ENCODE measurements at places on chromosomes 1 and 21.

- no peak for DNase-seq
Observed at GRCh38 chr21:42112238-42112637, 41.1 kb downstream of the UMODL1 start.

DNA sequence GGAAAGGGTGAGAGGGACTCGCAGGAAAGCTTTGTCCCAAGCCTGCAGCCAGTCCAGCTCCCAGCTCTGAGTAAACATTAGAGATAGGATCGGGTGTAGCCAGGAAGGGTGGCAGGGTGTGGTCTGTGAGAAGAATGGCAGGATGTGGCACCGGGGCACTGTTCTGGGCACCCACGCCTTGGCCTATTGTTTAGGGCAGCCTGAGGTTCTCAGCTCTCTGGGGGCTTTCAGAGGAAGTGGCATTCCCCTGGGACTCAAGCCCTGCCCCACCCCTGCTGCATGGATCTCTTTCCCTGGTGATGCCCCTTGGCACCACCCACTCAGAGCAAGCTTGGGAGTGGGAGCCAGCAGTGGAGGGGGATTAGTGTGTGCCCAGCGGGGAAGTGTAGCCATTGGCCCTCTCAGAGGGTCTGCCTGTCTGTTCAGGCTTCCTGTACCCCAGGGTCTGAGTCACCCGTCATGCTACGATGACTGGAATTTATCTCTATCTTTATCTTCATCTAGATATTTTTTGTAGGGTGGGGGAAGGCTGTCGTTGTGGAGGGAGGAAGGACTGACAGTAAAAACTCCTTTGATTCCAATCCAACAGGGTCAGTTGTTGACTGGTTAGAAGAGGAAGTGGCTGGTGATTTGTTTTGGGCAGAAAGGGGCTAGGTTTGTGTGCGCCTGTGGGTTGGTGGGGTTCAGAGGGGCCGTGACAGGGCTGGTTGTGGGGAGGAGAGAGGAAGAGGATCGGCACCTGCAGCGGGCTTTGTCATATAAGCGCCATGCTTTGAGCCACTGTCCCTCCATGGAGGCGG, 31.6 kb downstream of the SOX13 start:
- peak; percentile 38 for DNase-seq

DNA sequence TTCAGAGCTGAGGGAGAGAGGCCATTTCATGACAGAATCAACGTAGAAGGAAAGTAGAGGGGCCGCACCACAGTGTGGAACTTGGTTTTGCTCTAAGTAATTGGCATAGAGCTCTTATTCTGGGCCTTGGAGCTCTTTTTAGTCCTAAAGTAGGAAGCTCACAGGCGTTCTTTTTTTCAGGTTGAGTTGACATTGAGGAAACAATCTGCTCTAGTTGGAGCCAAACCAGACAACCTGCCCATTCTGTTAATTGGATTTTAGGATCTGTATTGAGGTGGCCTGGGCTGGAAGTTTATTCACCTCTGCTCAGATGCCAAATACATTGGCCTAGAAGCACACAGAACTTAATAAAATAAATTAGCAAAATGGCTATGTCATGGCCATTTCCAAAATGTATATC, 1093.9 kb downstream of the ADGRL2 start:
- no peak for DNase-seq

DNA sequence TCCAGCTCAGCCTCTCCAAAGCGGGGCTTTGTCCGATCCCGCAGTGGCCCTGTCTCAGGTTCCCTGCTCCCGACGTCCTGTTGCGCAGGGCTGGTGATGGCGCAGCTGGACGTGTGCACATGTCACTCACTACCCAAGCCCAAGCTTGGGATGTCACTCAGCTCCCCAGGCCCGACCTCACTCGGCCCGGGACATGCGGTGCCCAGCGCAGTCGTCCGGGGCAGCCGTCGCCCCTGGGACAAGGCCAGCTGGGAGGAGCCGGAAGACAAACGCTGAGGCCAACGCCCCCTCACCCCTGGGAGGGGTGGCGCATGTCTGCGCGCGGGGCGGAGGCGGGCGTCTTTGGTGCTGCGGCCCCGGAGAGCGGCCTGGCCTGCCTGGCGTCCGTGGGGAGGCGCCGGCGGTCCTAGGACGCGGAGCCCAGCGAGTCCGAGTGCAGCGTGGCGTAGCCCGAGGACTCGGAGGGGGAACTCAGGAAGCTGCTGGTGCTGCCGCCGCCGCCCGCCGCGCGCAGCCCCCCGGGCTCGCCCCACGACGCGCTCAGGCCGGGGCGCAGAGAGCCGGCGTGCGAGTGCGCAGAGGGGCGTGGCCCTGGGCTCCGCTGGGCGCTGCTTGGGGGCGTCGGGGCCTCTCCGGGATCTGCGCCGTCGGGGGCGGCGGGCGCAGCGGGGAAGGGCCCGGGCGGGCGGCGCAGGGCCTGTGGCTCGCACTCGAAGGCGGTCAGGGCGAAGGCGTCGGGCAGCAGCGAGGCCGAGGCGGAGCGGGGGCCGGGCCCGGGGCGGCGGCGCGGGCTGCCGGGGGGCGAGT, 5.2 kb downstream of the HES3 start:
- no peak for DNase-seq

GRCh38 chr1:151047591-151047924, at the start of gene C1orf56:
TSS of gene C1orf56 (plus strand) at chr1:151047751. CDS start at chr1:151047848, 97 bp downstream.
- DNase-seq, result peak; percentile 74

GRCh38 chr1:99727575-99728185, 38.8 kb downstream of the FRRS1 start:
- peak; percentile 94 for DNase-seq

DNA sequence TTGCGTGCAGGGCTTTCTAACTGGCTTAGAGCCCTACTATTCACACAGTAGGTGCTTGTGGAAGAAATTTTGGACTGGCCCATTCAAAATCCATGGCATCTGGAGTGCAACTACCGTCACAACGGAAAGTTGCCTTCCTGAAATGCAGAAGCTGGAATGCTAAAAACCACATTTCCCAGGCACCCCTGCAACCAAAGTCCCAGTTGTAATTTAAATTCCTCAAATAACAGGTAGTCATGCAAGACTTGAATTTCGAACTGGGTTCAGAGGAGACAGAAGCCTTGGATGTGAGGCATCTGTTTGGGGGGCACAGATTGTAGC, 186.7 kb downstream of the TOMM20 start:
- DNase-seq, result peak; percentile 50

DNA sequence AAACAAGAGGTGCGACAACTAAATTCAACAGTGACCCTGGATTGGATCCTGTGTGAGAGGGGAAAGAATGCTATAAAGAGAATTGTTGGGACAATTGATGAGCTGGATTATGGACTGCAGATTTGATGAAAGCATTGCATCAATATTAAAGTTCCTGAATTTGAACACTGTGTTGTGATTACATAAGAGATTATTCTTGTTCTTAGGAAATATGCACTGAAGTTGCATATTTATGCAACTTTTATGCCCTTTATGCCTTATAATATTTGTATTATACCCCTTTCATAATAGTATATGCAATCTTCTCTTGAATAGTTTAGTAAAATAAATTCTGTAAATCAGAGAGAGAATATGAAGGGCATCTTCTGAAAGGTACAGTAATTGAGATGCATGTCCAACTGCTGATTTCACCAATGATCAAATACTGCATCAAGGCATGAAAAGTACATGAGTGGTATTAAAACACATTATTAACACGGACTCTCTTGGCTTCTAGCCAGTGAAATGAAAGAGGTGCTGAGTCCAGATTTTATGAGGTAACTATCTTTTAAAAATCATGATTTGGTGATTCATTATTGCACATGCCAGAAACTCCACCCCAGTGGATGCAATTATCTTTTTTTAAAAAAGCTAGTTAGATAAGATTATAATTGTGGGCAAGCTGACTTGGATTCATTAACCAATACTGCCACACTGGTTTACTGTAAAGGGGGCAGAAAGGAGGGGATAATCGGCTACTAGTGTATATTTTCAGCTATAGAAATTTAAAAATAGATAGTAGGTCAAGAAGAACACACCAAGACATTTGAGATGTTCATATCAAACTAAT, 19.9 kb upstream of the LPAR3 start:
- DNase-seq, result no peak

DNA sequence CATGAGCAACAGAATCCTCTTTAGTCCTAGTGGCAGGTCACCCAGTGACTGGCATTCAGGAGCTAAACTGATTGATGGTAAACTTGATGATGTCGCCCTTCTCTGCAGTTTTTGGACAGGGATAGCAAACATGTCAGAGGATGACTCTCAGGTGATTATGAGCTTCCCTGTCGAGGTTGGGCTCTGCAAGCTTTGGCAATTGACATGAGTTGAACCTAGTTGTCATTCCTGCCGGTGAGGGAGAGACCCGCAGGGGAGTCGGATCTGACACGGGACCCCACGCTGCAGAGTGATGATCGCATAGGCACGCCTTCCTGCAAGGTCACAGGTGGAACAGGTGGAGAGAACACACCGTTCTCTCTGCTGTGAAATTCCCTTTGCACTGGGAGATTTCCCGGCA, 438.0 kb upstream of the VAMP3 start:
- DNase-seq, result no peak

DNA sequence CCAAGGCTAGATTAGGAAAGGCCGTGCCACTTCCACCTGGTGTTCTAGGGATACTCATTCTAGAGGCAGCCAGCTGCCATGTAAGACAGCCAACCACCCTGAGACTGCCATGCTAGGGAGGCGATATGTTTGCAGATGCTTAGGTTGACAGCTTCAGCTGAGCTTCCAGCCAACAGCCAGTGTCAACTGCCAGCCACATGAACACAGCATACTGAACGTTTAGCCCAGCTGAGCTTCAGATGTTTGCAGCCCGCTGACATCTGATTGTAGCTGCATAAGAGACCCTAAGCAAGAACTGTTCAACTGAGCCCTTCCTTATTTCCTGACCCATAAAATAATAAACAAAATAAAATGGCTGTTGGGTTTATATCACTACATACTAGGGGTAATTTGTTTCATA, 5.0 kb upstream of the KCNC4 start:
- no peak for DNase-seq

DNA sequence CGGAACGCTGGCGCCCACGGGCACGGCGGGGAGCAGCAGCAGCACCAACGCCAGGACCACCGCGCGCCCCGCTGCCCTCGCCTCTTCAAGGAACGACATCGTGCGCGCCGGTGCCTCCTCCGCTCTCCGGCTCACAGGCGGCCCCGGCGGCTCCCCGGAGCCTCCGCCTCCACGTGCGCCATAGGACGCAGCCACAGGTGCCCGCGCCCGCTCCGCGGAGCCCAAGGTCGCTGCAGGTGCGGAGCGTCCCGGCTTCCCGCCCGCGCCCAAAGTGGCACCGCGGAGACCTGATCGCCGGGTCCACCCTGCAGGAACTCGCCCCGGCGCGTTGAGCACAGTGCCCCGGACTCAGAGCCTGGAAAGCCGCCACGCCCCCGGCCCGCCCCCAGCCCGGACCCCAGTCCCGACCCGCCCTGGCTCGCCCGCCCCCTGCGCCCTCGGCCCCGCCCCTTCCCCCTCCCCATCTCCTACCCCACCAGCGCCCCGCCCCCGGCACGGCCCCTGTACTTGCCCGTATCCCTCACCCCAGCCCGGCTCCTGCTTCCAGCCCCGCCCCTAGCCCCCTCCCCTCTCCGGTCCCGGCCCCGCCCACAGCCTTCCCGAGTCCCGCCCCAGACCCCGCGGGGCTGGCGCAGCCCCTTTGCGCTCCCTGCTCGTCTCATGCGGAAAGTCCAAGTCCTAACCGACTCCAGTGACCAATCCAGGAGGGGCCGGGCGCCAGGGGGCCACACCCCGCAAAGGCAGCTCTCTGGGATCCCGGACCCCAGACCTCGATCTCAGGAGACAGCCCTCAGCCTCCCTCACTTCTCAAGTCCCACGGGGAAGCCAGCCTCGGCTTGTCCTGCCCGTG, at the start of gene MEGF6:
Gene MEGF6, minus strand, starts transcription at position 339 of the 850 bp plus-strand sequence. Its CDS starts 240 bp downstream, at position 99.
- DNase-seq, result peak; percentile 15

DNA sequence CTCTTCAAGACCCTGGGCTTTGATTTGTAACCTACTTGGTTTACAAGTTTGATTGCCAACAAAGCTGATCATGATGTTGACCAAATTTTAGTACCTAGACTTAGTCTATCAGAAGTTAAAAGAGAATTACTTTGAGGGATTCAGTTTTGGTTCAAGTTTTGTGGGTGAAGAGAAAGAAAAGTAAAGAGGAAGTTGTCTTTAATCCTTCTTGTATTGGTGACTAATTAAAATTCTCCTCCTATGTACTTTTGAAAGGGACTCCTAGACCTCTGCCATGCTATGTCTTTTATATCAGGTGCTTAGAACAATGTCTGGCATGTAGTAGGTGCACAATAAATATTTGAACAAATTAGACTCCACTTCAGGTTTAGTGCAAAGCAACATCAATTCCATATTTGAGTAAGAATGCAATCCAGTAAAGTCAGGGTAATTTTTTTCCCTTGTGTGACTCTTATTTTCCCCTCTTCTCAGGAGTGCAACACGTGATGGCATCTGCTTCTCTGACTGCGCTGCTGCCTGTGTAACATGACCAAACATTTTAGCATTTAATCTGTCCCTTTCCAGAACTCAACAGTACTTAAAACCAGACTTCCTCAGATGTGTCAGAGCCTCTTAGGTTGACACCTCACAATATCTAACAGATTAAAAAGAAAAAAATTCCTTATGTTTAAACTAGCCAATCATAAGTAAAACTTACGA, 41.1 kb upstream of the KCNQ4 start:
- peak; percentile 10 for DNase-seq

- no peak for DNase-seq
Observed at GRCh38 chr1:153340356-153340755, 8.3 kb downstream of the PGLYRP4 start.

DNA sequence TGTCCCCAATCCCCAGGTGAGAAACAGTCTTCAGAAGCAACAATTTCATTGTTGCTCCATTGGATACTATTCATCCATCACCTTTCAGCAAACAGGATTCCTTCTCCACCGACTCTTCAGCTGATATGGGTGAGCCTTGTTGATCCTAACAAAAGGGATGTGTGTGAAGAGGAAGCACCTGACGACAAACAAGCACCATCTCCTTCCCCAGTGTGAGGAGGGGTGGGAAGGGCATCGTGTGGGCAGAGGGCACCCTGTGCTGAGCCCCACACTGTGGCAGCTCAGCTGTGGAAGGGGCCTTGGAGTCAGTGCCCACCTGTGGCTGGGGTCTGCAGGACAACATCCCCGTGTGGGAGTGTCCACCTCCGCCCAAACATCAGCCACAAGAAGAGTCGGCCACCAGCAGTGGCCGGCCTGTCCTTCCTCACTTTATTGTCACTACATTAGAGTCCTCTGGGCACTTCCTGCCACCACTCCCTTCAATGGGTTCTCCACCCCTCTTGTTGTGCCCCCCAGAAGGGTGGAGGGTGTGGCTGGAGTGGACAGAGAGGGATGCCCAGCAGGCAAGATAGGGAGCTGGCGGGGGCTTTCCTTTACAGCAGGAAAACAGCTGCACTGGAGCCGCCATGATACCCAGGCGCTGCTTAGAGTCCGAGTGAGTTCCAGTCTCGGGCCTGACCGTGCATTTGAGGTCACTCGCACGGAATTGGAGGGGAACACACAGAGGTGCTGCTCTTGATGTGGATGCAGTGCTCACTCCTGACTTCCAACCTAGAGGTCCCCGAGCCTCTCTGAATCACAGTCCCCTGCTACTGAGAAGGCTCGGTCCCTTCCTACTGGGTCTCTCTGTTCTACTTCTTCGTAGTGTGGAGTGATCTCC, 40.9 kb downstream of the VPS26C start:
- no peak for DNase-seq

- DNase-seq, result no peak
Observed at GRCh38 chr1:207366022-207366421, 44.5 kb downstream of the CD55 start.
